ENCODE measurements at places on chromosomes 6 and 20.

DNA sequence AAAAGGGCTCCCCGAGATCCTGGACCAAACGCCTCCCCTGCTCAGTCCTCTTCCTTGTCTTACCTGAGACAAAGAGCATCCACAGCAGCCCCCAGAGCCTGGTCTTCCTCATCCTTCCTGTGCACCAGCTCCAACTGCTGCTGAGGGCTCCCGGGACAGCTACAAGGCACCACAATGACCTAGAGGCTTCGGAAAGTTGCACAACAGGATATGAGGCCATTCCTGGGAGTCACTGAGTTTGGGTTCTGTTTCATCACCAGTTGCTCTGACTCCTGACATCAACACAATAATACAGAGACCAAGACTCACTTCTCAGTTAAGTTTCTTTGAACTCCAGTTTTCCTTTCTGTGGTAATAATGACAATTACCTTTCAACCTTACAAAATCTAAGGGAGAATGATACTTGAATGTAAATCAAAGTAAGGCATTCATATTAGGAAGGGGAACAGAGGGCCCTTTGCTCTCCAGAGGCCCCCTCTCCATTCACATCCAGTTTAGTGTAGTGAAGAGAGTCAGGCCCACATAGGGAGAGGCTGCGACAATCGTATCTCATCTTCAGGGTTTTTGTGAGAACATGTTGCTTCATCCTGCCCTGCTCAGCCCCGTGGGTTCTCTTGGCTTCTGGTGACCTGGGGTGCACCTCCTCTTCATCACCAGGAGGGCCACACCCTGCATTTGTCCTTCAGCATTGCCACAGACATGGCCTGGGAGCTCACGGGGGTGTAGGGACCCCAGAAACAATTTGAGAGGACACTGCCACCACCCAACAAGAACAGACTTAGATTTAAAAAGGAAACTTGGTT, at the start of gene TREM1:
TSS of gene TREM1 (minus strand) at position 139 of the 803 bp plus-strand sequence. CDS start at position 112, 27 bp downstream.
- no peak for DNase-seq

GRCh38 chr20:13041574-13042457, 33.0 kb downstream of the SPTLC3 start:
- DNase-seq, result no peak

- DNase-seq, result no peak
Measured at GRCh38 chr6:5174756-5175549, 85.8 kb downstream of the LYRM4 start.

GRCh38 chr20:555976-556385, 12.4 kb upstream of the CSNK2A1 start:
- DNase-seq, result no peak

- DNase-seq, result no peak
Measured at GRCh38 chr6:68094070-68094469, 541.0 kb upstream of the ADGRB3 start.

- no peak for DNase-seq
Measured at GRCh38 chr6:107077710-107078109, 37.6 kb downstream of the BEND3 start.
